Activated T-cell treated with anti-CD3 and anti-CD28 coated beads, Interleukin-2, amount 50 U/mL, for 72 hours (primary cell): ENCODE measurements at places on chromosomes 4 and X. TPM values are rescaled to one million over a fixed set of nuclear protein-coding genes. Genes with fewer than 3 reads are reported as not detected.

- no peak for DNase-seq
- H3K4me3 ChIP-seq: no peak overlapping the region
- H3K4me1 ChIP-seq: no peaks in the 10 kb centered on the region
- H3K27ac ChIP-seq: no peak overlapping the region
- H3K27me3 ChIP-seq: peaks cover 59% of the 10 kb centered on the region
- H3K36me3 ChIP-seq: no peaks in the 10 kb centered on the region
Measured at GRCh38 chrX:50871922-50872453, 38.5 kb upstream of the BMP15 start.

PPEF1 gene
- 0.97 TPM for total RNA-seq

DNA sequence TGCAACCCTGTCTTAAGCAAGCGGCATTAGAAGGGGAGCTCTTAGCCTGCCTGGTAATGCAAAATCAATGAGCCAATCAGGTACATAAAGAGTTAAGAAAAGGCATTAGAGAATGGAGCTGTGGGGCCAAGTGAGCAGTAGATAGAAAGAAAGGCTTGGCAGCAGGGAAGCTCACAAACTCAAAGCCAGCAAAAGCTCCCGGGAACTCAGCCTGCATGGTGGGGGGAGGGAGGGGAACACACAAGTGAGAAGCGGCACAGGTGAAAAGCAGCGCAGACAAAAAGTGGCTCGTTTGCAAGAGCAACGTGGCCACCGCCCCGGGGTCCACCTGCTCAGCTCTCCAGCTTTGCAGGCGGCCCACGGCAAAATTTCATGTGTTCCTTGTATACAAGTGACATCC is 818.5 kb downstream of the FAM133A start:
- H3K4me1 ChIP-seq: no peaks in the 10 kb centered on the region
- H3K27me3 ChIP-seq: no peaks in the 10 kb centered on the region
- DNase-seq: no peak
- no peaks in the 10 kb centered on the region for H3K36me3 ChIP-seq
- H3K4me3 ChIP-seq: no peak overlapping the region

DNA sequence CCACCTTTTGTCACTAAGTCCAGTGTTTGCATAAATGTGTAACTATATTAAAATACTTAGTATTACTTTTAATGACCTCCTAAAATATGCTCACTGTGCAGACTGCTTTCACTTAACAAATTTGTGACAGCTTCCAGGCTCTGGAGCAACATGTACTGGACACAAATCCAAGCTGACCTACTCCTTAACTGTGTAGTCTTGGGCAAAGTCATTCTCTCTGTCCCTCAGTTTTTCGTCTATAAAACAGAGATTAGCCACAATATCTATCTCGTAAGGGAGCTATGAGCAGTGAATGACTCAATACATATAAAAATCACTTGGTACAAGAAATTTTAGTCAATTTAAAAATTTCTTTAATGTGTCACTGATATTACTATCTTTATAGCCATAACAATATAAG is 20.4 kb upstream of the RAB40A start:
- H3K4me3 ChIP-seq: no peak overlapping the region
- peaks cover 21% of the 10 kb centered on the region for H3K27me3 ChIP-seq
- no peaks in the 10 kb centered on the region for H3K36me3 ChIP-seq
- DNase-seq: no peak

PWWP3B gene
- not detected for total RNA-seq

IL2 gene
- 24.8 TPM for total RNA-seq
